ENCODE measurements at places on chromosomes 16 and 17.

DNA sequence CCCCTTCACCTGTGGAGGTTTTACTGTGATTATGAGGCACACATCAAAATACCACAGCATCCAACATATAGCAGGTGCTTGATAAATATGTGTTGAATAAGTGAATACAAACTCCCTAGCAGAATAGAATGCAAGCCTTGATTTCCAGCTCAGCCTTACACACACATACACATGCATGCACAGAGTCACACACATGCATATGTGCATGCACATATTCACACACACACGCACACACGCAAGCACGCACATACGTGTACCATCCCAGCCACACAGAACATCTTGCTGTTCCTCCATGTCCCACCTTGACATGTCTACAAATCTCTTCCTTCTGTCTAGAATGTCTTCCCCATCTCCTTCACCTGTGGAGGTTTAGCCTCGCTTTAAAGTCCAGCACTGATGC lies 160.1 kb downstream of the GRIN2A start:
- H3K36me3 ChIP-seq, result no peaks in the 10 kb centered on the region
- H3K27ac ChIP-seq, result no peak overlapping the region
- no peaks in the 10 kb centered on the region for H3K27me3 ChIP-seq
- no peak overlapping the region for H3K4me3 ChIP-seq

GRCh38 chr17:57914273-57915142 lies 40.7 kb downstream of the CUEDC1 start:
- no peak overlapping the region for H3K27ac ChIP-seq
- no peak for DNase-seq
- H3K27me3 ChIP-seq, result no peaks in the 10 kb centered on the region
- no peak overlapping the region for H3K4me3 ChIP-seq
- peaks cover 4% of the 10 kb centered on the region for H3K36me3 ChIP-seq

- no peaks in the 10 kb centered on the region for H3K36me3 ChIP-seq
- no peak overlapping the region for H3K27ac ChIP-seq
- H3K27me3 ChIP-seq, result peaks cover 6% of the 10 kb centered on the region
- H3K4me3 ChIP-seq, result no peak overlapping the region
Observed at GRCh38 chr16:57945740-57946138, 25.2 kb downstream of the CNGB1 start.

DNA sequence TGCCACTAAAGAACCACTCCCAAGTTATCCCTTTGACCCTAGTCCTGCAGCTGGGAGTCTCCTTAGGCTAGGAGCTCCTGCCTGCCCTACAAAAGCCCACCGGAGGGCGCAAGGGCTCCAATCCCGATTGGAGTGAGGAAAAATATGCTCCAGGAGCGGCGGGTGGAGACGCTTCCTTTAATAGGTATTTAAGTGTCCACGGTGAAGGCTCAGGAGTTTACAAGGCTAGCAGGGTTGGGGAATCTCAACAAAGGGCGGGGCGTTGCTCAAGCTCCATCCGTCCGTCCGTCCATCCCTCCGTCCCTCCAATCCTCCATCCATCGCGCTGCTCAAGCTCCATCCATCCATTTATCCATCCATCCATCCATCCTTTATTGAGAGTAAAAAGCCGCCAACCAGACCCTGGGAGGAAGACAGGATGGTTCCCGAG lies 556 bp upstream of the SPNS1 start:
- peak overlapping the region; percentile 89 for H3K27ac ChIP-seq
- H3K36me3 ChIP-seq, result peaks cover 5% of the 10 kb centered on the region
- no peaks in the 10 kb centered on the region for H3K27me3 ChIP-seq

GRCh38 chr17:49290690-49291359 lies 60.2 kb upstream of the PHOSPHO1 start:
- no peak overlapping the region for H3K27ac ChIP-seq
- H3K4me1 ChIP-seq, result no peaks in the 10 kb centered on the region
- no peak overlapping the region for H3K4me3 ChIP-seq
- no peaks in the 10 kb centered on the region for H3K27me3 ChIP-seq
- no peak for DNase-seq
- no peaks in the 10 kb centered on the region for H3K36me3 ChIP-seq
